Fibroblast of mammary gland (primary cell): ENCODE measurements at places on chromosomes 4 and X.

DNA sequence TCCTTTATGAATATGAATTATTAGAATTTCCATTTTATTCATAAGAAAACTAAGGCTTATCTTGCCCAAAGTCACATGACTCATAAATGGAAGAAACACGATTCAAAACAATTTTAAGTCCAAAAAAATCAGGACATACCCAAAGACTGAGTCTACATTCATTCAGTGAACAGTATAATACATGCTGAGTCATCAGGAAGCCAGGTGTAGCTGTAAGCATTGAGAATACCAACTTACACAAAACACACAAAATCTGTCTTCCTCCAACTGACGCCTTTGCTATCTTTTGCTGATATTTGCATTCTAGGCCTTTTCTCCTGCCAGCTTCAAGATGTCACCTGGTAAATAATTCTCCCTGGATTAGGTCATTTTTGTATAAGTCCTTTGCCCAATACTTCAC lies 520.1 kb upstream of the GALNT7 start:
- peak; percentile 4 for DNase-seq

GRCh38 chr4:1315836-1316536 lies 26.3 kb downstream of the MAEA start:
- no peak for DNase-seq

GRCh38 chrX:20414762-20415445 lies 148.2 kb upstream of the RPS6KA3 start:
- DNase-seq = no peak

GRCh38 chr4:87442889-87443288 lies 20.5 kb downstream of the NUDT9 start:
- no peak for DNase-seq

DNA sequence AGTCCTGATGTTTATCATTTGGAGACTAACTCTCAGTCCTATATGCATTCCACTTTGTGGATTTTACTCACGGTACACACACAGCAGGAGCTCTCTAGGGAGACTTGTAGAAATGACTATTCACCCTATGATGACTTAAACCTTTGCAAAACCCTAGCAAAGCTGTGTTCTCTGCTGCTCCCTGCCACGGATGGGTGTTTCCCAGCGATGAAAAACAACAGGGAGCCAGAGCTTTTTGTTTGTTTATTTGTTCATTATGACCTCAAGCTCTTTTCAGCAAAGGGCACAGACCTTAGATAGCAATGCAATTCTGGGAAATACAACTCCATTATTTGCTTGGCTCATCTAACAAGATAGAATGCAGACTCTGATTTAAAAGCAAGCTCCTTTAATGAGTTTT lies 156.6 kb downstream of the GRIA3 start:
- DNase-seq = peak; percentile 69

DNA sequence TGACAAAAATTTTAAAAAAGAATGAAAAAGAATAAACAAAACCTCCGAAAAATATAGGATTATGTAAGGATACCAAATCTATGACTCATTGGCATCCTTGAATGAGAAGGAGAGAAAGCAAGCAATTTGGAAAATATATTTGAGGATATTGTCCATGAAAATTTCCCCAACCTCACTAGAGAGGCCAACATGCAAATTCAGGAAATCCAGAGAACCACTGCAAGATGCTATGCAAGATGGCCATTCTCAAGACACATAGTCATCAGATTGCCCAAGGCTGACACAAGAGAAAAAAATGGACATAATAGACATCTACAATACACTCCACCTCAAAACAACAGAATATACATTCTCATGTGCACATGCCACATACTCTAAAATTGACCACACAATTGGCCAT lies 135.9 kb upstream of the SPANXB1 start:
- no peak for DNase-seq
